Type B pancreatic cell (in vitro differentiated cells): ENCODE measurements at places on chromosomes 6 and 20.

- peak overlapping the region; percentile 80 for H3K27ac ChIP-seq
- DNase-seq = no peak
- no peaks in the 10 kb centered on the region for H3K36me3 ChIP-seq
- no peaks in the 10 kb centered on the region for H3K27me3 ChIP-seq
- H3K4me1 ChIP-seq = peaks cover 22% of the 10 kb centered on the region
Observed at GRCh38 chr20:50654904-50655303, 36.4 kb downstream of the RIPOR3 start.

DNA sequence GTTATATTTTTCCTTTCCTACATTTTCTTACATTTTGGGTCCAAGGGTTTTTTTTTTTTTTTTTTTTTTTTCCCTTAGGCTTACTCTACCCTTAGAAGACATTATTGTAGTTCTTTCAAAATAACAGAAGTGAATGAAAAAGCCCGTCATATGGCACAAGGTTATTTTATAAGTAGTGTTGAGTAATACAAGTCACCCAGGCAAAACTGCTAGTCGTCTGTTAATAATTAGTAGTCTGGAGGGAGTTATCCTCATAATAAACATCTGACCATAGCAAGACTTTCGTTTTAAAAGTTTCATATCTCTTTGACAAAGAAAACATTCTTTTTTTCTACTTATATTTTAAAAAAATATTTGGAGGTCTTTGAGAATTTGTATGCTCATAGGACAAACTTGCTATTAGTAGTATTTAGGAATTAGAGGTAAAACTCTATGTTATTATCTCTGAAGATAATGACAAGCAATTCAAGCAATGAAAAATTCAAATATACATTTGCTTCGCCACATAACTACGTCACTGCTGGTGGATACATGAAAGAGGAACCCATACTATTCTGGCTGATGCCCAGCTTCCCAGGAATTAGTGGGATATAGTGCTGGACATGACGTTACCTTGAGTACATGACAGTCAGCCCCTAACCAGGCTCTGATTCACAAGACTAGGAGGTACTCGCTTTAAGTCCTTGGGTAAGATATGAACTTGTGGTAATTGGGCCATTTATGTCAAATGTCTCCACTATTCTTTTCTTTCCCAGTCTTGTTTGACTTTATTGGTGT, 532.8 kb downstream of the GRIK2 start:
- no peak overlapping the region for H3K27ac ChIP-seq
- no peaks in the 10 kb centered on the region for H3K27me3 ChIP-seq
- no peak overlapping the region for H3K4me3 ChIP-seq
- H3K4me1 ChIP-seq = no peaks in the 10 kb centered on the region
- DNase-seq = no peak

DNA sequence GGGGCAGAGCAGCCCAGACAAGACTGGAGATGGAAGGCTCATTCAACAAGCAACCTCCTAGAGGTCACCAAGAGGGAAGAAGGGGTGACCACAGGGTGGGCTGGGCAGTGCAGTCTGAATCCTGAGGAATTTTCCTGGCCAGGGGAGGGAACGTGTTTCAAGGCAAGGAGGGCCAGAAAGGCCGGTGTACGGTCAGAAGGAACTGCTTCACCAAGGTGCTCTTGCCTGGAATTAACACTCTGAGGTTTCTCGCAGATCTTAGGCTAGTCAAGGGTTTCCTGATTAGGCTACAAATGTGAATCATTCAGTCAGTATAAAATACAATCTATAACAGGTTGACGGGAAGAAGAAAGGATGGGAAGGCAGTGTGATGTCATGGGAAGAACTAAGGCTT, 199.3 kb downstream of the LRFN2 start:
- peak; percentile 15 for DNase-seq
- H3K27ac ChIP-seq = no peak overlapping the region
- no peaks in the 10 kb centered on the region for H3K36me3 ChIP-seq
- peaks cover 9% of the 10 kb centered on the region for H3K4me1 ChIP-seq
- H3K27me3 ChIP-seq = peaks cover 17% of the 10 kb centered on the region

DNA sequence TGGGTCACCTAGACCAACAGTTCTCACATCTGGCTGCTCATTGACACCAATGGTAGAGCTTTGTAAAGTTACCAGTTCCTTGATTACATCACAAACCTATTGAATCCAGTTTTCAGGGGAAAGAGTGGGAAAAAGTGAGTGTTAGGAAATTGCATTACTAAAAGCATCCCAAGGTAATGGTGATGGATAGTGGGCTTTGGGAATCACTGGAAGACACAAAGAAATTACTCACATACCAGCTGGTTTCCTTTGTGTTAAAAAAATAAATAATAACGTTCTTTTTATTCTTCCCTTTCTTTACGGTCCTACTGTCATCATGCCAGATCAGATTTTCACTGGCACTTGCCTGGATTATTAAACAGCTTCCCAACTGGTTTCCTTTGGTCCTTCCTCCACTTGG, 370.7 kb downstream of the RFPL4B start:
- H3K4me1 ChIP-seq = no peaks in the 10 kb centered on the region
- no peak overlapping the region for H3K4me3 ChIP-seq
- no peak overlapping the region for H3K27ac ChIP-seq
- DNase-seq = no peak
- no peaks in the 10 kb centered on the region for H3K27me3 ChIP-seq

DNA sequence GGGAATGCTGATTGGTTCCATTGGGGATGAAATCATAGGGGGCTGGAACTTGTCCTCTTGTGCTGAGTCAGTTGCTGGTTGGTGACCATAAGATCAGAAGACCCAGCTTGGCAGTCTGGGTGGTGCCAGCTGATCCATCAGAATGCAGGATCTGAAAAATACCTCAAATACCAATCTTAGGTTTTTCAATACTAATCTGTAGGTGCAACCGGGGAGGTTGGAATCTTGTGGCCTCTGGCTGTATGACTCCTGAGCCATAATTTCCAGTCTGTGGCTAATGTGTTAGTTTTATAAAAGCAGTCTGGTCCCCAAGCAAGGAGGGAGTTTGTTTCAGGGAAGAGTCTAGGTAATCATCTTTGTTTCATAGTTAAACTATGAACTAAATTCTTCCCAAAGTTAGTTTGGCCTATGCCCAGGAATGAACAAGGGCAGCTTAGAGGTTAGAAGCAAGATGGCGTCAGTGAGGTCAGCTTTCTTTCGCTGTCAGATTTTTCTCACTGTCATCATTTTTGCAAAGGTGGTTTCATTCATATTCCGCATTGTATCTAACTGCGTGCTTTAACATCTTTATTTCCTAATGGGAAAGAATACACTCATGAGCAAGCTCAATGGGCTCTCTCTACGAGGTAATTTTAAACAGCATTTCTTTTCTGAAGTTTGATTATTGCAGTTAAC, 2.0 kb downstream of the ARMH2 start:
- H3K4me1 ChIP-seq = peaks cover 11% of the 10 kb centered on the region
- no peak overlapping the region for H3K27ac ChIP-seq
- H3K36me3 ChIP-seq = no peaks in the 10 kb centered on the region
- no peak overlapping the region for H3K4me3 ChIP-seq
- no peaks in the 10 kb centered on the region for H3K27me3 ChIP-seq
